NCI-H1105 treated with DMSO at 0.1 percent for 48 hours (cell line): ENCODE measurements at places on chromosomes 3 and 15.

- no peak for DNase-seq
Observed at GRCh38 chr15:85726454-85726853, 68.3 kb downstream of the KLHL25 start.

GRCh38 chr3:139456386-139456785 lies 19.9 kb downstream of the RBP2 start:
- no peak for DNase-seq

DNA sequence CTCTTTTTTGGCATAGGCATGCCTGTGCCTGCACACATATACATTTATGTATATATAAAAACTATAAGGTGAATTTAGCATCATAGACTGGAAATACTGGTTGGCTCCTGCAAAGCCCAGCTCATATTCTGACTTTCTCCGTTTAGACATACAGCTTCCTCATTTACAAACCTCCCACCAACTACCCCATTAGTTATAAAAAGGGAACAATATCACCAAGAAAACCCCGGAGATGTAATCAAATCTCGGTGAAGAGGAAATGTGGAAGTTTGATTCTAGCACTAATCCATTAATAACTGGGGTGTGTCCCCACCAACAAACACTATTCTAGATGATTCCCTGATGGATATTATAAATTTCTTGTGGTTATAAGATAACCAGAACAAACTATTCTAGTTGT lies 517.7 kb upstream of the TBL1XR1 start:
- no peak for DNase-seq

DNA sequence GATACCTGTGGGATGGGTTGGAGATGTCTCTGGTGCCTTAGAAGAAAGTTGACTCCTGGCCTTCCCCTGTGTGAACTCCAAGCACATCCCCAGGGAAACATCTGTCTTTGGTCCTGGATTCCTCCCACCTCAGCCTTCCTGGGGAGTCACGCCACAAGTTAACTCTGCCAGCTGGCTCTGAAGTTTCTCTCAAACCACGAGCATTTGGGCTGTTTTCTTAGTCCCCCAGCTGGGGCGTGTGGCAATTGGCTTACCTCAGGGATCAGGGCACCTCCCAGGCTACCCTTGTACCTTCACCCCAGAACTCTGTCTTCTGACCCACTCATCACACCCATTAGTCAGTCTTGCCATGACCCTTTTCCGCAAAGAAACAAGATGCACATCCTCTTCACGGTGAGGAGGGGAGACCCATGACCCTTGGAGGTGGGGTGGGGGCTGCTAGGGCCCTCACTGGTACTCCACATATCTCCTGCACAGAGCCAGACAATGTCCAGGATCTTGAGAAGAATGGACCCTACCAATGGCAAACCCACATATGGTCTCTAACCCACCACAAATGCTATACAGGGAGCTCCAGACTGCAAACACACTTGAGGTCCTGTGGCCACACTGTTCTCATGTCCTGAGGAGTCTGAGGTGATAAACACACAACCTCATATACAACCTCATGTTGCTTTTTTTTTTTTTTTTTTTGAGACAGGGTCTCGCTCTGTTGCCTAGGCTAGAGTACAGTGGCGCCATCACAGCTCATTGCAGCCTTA lies 3.9 kb downstream of the NEIL1 start:
- no peak for DNase-seq

DNA sequence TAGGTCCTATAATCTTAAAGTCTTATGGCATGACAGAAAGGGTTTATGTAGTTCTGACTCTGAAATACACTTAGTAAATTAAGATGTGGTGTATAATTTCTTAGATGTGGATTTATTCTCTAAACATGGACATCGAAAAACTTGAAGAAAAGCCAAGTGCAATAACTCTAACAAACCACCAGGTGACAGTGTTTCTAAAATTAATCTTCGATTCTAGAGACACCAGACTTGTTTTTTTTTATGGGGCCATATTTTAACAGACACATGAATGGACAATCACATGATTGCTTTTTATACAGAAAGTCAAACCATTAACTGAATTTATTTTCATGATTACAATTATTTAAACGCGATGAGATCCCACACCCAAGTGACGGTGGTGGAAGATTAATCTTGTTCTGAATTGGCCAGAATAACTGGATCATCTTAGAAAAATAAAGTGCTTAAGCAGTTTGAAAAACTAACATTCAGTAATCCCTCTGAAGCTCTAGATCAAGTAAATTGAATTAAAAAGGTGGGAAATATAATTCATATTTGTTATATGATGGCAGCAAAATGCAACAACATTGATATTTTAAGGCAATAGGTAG lies 305.1 kb downstream of the LSAMP start:
- peak; percentile 67 for DNase-seq

- DNase-seq = no peak
Observed at GRCh38 chr3:120174811-120175539, 80.7 kb upstream of the GSK3B start.

DNA sequence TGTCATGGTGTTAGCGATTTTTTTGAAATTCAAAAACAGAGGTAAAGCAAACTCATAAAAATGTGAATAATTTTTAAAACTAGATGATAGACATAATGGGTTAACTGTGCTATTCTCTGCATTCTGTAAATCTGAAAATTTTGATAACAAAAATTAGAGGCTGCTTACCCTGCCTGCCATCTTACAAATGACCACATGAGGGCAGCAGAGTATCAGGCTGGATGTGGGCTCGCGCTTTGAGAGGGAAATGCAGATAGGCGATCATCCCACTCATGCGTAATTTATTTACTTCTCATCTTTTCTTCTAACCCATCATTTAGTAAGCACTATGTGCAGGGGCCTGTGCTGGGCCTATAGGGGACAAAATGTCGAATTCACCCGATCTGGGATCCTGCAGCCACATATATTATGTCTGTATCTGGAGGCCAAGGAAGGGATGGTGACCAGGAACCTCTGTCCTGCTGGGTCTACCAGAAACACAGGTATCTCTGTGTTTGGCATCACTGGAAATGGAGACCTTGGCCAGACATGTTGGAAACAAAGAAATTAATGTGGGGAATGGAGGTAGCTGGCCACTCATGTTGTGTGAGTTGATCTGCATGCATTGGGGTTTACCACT lies 7.8 kb upstream of the RAD18 start:
- peak; percentile 48 for DNase-seq

GRCh38 chr3:23232854-23233253 lies 29.7 kb downstream of the UBE2E2 start:
- DNase-seq = no peak

GRCh38 chr15:83378921-83379578 lies 68.1 kb upstream of the SH3GL3 start:
- no peak for DNase-seq

DNA sequence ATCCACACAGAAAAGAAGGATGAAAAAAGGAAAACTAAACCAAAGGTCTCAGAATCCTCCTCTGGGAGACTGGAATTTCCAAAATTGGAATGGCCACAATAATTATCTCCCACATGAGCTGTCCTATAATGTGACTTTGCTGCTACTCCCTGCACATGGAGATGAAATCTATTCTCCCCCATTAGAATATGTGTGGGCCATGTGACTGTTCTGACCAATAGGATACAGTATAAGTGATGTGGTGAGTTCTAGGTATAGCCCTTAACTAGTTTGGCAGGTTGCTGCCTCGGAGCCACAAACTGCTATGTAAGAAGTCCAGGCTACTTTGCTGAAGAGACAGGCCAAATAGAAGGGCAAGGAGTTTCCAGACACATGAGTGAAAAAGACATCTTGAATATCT lies 5.2 kb downstream of the TRIM59 start:
- no peak for DNase-seq

DNA sequence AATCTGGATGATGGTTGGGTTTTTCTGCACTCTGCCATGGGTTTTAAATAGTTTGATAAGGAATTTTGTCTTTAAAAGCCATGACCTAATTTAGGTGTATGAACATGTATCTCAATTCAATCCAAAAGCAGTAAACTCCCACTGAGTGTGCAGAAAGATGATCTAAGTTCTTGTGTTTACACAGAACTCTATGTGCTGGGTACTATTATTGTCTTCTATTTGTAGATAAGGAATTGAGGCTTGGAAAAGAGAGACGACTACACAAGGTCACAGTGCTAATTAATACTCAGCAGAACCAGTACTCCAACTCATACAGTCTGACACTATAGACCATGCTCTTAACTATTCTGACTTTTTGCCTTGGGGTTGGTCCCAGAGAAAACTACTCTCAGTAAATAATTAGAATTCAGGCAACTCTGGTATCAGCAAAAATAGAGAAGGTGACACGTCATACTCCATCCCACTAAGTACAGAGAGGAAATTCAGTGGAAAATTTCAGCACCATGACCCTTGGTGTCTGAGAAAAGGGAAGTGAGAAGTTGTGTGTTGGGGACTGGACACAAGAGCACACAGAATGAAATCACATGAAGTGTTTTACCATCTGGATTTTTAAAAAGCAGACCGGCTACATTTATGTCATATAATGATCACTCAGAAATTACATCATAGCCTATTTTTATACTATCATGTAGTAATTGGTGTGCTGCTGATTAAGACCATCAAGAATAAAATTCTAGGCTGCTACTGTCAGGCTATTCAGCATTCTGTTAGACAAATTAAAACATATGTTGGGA lies 18.3 kb upstream of the MYH15 start:
- DNase-seq = no peak

DNA sequence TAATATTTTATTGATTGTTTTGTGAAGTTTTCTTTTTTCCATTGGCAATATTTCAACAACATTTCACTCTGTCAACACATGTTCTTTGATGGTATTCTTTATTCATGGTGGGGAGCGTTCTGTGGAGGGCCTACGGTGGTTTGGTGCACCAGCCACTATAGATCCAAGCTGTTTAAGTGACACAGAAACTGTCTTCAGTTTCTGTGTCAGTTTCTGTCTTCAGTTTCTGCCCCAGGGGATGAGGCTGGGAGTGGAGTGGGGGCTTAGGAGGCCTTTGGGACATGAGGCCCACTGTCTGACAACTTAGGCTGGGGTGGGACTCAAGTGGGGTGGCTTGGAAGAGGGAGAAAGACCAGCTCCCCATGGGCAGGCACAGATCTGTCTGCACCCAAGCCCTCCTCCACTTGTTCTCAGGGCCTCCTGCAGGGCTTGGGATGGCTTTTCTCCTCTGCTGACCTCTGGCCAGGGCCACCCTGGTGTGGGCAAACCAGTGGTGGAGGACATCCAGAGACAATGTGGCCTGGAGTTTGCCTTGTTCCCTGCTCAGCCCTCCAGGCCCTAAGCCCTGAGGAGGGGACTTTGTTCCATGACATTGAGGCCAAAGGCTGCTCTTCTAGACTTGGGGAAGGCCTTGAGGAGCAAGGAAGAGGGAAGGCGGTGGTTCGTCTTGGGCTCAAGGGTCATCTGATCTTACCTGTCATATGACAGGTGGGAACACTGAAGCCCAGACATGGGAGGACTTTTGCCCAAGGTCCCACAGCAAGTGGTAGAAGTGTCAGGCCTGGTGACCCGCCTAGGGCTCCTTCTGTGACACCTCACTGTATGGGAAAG lies 60.3 kb upstream of the SMAD6 start:
- DNase-seq = no peak

- peak; percentile 49 for DNase-seq
Observed at GRCh38 chr15:61051569-61052031, 177.5 kb downstream of the RORA start.

DNA sequence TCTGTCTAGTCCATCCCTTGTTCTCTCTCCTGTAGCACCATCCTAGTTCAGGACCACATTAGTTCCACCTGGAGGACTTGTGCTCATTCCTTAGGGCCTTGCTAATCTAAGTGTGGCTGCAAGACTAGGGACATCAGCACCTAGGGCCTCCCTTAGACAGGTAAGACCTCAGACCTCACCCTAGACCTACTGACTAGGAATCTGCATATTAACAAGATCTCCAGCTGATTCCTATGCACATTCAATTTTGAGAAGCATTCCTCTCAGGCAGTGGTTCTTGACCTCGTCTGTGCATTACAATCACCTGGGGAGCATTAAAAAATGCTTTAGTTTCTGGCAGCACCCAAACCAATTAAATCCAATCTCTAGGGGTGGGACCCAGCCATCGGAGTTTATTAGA lies 238.4 kb upstream of the RGMA start:
- DNase-seq = no peak

DNA sequence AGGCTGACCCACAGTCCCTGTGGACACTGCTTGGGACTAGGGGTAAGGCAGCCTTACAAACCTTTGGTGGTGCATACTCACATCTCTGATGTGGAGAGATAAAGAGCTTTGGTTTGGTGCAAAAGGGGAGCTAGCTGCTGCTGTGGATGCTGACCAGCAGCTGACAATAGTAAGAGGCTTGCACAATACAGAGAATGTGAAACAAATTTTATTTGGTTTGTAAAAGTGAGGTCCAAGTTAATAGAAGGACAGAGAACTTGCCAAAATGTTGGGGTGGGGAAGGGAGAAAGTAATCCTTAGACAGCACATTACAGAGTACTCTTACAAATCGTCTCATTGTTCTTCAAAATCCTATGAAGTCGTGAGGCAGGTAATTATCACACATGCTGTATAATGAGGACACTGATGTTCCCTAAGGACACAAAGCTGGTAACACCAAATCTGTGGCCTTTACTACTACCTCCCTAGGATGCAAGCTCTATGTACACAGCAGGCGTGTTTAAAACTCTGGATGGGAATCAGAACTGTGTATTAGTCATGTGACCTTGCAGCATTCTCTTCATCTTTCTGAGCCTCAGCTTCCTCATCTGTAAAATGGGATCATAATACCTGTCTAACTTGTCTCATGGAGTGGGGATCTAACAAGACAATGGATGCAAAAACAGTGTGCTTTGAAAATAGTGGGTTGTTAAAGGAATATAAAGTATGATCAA lies 21.6 kb downstream of the ARHGAP31 start:
- DNase-seq = no peak

DNA sequence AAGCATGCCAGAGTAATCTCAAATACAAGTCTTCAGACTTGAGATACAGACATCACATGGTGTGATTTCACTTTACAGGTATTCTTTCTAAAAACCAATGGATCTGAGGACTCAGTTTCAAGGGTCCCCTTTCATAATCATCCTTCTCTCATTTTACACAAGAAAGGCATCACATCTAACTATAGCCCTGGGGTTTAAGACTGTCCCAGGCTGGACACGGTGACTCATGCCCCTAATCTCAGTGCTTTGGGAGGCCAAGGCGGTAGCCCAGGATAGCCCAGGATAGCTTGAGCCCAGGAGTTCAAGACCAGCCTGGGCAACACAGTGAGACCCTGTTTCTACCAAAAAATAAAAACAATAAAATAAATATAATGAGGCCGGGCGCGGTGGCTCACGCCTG lies 36.4 kb downstream of the UBP1 start:
- no peak for DNase-seq

DNA sequence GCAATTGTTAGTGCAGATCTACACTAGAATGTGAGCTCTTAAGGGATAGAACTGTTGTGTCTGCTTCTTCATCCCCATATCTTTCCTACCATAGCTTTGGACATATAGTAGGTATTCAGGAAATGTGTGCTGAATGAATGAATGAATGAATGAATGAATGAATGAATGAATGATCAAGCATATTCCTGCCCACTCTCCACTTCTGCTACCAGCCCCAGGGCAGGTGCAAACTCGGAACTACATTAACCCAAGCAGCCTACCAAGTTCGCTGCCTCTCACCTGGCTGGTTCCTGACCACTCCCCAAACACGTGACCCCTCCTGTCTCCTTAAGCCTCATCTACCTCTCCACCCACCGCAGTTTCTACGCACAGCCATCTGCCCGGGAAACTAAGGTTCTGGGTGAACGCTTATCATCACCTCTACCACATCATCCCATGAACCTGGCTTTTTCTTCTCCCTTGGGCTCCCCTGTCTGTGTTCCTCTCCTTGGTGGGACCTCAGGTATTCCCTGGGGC lies 26.8 kb downstream of the PAQR5 start:
- no peak for DNase-seq
